ENCODE measurements at places on chromosomes 4 and X.

DNA sequence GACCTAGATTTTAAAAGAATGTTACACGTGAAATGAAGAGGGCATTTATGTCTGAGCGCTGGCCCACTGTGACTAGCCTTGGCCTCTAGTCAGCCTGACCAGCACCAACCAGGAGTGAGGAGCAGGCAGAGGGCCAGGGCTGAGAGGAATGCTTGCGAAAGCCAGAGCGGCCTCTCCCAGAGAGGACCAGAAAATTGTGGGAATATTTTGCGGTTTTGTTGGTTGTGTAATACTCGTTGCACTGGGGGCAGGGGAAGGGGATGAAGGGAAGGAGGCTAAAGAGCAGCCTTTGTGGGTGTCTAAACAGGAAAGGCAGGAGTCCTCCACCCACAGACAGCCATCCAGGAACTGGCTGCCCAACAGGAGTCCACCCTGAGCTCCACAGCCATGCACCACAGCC is 3.8 kb downstream of the GABRE start:
- DNase-seq = peak; percentile 65

- peak; percentile 80 for DNase-seq
Observed at GRCh38 chr4:166432842-166433241, 559.8 kb downstream of the TLL1 start.

GRCh38 chrX:64977830-64978229 is 1.6 kb upstream of the ZC4H2 start:
- peak; percentile 69 for DNase-seq

DNA sequence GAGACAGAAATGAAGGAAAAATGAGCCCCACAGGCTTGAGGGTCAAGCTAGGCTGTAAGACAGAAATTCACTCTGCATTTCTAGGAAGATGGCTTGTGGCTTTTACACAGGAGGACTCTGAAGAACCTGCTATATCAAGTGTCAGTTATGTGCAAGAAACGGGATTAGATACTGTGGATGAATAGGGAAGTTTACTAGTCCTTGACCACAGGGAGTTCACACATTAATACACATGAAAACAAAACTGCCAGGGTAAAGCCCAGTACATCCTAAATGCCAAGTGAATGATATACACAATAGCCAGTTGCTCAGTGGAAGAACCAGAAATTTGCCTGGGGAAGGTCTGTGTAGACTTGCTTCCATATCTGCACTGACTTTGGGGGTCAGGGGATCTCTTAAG is 53.5 kb downstream of the TMEM131L start:
- DNase-seq = no peak

GRCh38 chr4:46432923-46433322 is 43.0 kb upstream of the GABRA2 start:
- DNase-seq = peak; percentile 16

DNA sequence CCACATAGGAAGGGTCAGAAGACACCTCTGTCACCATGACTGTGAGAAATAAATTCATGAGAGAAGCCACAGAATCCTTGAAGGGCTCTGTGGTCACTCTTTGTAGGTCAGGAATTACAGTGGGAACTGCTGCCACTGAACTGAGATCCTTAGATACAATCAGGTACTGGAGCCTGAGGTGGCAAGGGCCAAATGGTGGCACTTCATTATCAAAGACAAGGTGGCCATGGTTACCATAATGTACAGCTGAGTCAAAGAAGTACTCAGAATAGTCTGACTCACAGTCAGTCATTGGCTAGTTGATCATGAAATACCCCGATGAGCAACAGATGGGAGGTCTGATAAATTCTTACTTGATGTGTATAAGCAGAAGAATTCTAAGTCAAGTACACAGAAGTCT is 131.9 kb downstream of the RTL3 start:
- DNase-seq = peak; percentile 78

All from PC-3 (cell line).